ENCODE measurements at places on chromosomes 3 and 15. TPM values are rescaled to one million over a fixed set of nuclear protein-coding genes. Genes with fewer than 3 reads are reported as not detected.

Gene DTX3L
- 55.8 TPM for total RNA-seq

DNA sequence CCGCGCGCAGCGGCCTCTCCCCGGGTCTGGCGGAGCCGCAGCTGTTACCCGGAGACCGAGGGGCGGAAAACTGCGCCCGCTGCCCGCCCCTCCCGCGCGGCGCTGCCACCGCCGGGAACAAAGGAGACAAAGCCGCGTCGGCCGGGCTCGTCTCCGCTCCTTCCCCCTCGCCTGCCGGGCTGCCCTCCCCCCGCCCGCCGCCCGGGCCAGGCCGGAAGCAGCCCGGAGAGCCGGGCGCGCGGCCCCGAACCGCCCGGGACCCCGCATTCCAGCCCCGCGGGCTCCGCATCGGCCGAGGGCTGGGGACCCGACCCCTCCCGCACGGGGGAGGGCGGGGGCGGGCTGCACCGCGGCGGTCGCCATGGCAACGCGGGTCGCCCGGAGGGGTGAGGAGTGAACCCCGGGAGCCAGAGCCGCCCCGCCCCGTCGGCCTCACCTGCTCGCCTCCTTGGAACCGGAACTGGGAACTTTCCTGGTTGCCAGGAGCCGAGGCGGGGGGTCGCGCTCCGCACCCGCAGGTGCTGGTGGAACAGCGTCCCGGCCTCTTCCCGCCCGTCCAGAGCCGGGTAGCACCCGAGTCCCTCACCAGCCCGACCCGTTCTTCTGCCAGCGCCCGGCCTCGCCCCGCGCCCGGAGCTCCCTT, 448 bp downstream of the PLXNB1 start:
- peak overlapping the region; percentile 54 for H3K27ac ChIP-seq
- peak; percentile 81 for DNase-seq
- H3K27me3 ChIP-seq, result no peaks in the 10 kb centered on the region
- H3K4me1 ChIP-seq, result peaks cover 41% of the 10 kb centered on the region
- peak overlapping the region; percentile 76 for H3K4me3 ChIP-seq

Gene WNT7A
- not detected for total RNA-seq

DNA sequence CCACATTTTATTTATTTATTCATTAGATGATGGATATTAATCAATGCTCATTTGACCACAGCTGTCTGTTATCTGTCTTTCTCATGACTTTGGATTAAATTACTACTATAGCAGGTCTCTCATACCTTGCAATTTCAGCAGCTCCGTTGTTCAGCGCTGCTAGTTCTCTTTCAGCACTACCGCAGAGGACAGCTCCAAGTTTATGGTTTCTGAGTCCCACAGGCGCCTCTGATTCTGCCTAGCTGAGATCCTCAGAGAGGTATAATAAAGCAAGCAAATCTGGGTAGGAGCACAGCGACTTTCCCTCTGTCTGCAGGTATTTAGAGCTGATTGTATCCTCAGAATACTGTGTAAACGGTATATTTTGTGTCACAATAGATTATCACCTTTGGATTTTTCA, 204.9 kb downstream of the CNTN4 start:
- H3K27ac ChIP-seq, result no peak overlapping the region
- H3K4me1 ChIP-seq, result no peaks in the 10 kb centered on the region
- DNase-seq, result peak; percentile 56
- H3K4me3 ChIP-seq, result no peak overlapping the region

Gene LRRN1
- total RNA-seq, result not detected

- no peak overlapping the region for H3K4me3 ChIP-seq
- no peaks in the 10 kb centered on the region for H3K36me3 ChIP-seq
- DNase-seq, result no peak
- no peaks in the 10 kb centered on the region for H3K4me1 ChIP-seq
These were observed 1.4 kb upstream of the FOXB1 start for GRCh38 chr15:60002528-60003218.
